Activated T-helper 2 cell treated with anti-CD3 and anti-CD28 coated beads, Interferon-gamma antibody, Interleukin-2, Interleukin-4, amounts not matched to agents 10 μg/mL and 5 μg/mL and 100 μg/mL, durations not matched to agents 14 hours and 24 hours and 36 hours (primary cell): ENCODE measurements at places on chromosomes 1 and 21.
A peak's percentile ranks its signal among the peaks of the same experiment; 100 is the strongest.

DNA sequence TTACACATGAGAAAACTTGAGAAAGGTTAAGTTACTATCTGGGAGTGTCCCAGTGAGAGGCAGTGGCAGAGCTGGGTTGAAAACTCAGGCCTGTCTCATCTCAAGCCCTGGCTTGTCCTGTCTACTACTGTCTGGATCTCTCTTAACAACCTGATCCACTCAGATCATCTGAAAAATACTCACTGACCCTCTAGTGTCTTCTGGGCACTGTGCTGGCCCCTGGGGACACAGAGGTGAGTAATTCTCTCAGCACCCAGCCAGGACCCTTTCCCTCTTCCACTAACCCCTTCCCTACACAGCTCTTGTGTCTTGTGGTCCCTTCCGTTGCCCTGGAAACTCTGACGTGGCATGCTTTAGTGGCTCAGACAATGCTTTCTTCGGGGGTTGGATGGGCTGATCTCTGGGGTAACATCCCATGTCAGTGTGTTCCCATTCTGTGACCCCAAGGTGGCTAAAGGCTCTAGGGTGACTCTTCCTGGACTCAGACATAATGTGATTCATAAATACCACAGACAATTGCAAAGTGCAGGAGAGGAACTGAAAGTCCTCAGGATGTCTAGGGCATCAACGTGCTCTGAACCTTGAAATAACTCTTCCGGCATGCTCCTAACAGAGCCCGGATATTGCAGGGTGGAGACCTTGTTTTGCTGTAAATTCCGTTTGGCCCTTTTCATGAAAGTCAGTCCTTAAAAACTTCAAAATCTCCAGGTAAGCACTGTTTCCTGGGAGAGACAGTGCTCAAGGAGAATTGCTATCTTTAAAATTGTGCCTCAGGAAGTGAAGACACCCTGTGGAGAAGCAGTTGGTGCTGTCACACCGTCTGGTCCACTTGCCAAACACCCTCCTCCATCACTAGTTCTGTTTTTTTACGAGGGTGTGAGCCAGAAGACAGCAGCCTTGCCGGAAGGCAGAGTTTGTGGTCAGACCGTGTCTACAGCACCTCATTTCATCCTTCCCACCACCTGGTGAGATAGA lies 4.0 kb downstream of the SHISAL2A start:
- peaks cover 51% of the 10 kb centered on the region for H3K4me1 ChIP-seq
- peak overlapping the region; percentile 69 for H3K4me3 ChIP-seq
- DNase-seq, result peak; percentile 78
- peaks cover 16% of the 10 kb centered on the region for H3K36me3 ChIP-seq

GRCh38 chr1:166910396-166910994 lies 34.4 kb upstream of the TADA1 start:
- peaks cover 26% of the 10 kb centered on the region for H3K4me1 ChIP-seq
- peaks cover 5% of the 10 kb centered on the region for H3K36me3 ChIP-seq
- H3K4me3 ChIP-seq, result no peak overlapping the region
- DNase-seq, result peak; percentile 71
- peaks cover 3% of the 10 kb centered on the region for H3K27me3 ChIP-seq

- H3K27me3 ChIP-seq, result peaks cover 15% of the 10 kb centered on the region
- H3K4me1 ChIP-seq, result no peaks in the 10 kb centered on the region
- no peak overlapping the region for H3K4me3 ChIP-seq
- H3K27ac ChIP-seq, result no peak overlapping the region
- H3K36me3 ChIP-seq, result no peaks in the 10 kb centered on the region
Measured at GRCh38 chr1:22437573-22437972, 14.1 kb upstream of the ZBTB40 start.

- peaks cover 5% of the 10 kb centered on the region for H3K4me1 ChIP-seq
- DNase-seq, result no peak
- H3K36me3 ChIP-seq, result no peaks in the 10 kb centered on the region
- H3K27ac ChIP-seq, result no peak overlapping the region
- H3K4me3 ChIP-seq, result no peak overlapping the region
Measured at GRCh38 chr1:33454646-33455282, 17.7 kb upstream of the ZSCAN20 start.

- H3K27ac ChIP-seq, result no peak overlapping the region
- no peaks in the 10 kb centered on the region for H3K4me1 ChIP-seq
- H3K27me3 ChIP-seq, result peaks cover 5% of the 10 kb centered on the region
- no peaks in the 10 kb centered on the region for H3K36me3 ChIP-seq
- H3K4me3 ChIP-seq, result no peak overlapping the region
Measured at GRCh38 chr1:112517231-112517630, 8.5 kb downstream of the WNT2B start.

DNA sequence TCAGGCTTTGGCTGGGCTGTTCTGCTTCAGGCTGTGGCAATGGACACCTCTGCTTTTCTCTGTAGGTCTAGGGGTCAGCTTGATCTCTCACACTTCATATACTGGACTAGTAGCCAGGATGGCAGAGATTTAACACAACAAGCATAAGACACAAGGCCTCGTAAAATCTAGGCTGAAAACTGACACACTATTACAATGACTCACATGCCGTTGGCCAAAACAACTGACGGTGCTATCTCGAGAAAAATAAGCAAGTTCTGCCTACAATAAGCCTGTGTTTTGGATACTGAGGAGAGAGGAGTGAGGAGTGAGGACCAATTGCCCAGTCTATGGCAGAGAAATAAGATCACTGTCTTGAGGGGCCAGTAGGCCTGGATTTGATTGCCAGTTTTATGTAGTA lies 840.7 kb upstream of the ADAMTS5 start:
- peaks cover 4% of the 10 kb centered on the region for H3K4me1 ChIP-seq
- H3K4me3 ChIP-seq, result no peak overlapping the region
- H3K27me3 ChIP-seq, result no peaks in the 10 kb centered on the region
- no peaks in the 10 kb centered on the region for H3K36me3 ChIP-seq

DNA sequence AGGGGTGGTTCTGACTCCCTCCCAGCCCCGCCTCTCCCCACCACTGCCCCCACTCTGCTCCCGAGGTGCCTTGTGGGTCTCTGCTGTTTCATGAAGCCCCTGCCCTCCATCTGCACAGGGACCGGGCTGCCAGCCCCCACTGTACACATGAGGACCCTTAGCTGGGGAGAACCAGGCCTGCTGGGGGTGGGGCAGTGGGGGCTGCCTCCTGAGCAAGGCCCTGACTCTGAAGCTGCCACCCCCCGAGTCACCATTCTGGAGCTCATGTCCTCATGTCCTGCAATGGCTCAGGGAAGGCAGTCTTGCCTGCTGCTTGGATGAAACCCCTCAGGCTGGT lies 8.4 kb downstream of the HES3 start:
- H3K4me3 ChIP-seq, result no peak overlapping the region
- DNase-seq, result no peak
- peaks cover 30% of the 10 kb centered on the region for H3K27me3 ChIP-seq
- no peak overlapping the region for H3K27ac ChIP-seq
